ENCODE measurements at places on chromosomes 2 and 18.
A peak's percentile ranks its signal among the peaks of the same experiment; 100 is the strongest.

DNA sequence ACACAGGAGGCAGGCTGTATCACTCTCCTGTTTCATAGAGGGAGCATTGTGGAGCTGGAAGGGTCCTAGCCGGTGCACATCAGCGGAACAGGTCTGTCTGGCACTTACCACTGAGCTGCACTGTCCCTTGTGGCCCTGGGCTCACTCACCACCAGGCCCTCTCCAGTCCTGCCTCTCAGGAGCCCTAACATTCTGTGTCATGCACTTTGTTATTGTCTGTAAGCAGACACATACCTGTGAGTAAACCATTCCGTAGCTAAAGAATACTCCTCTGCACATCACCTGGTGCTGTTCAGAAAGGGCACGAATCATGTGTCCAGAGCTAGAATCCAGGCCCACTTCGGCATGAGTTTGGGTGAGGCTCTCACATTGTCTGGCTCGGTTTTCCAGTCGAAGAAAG lies 93.6 kb downstream of the CRIM1 start:
- no peak for DNase-seq

- no peak for DNase-seq
Measured at GRCh38 chr2:164593959-164594358, 27.3 kb downstream of the GRB14 start.

GRCh38 chr2:231191896-231192872 lies 6.2 kb upstream of the ARMC9 start:
- DNase-seq, result no peak

- DNase-seq, result no peak
Measured at GRCh38 chr2:9757501-9758264, 85.6 kb upstream of the TAF1B start.

- DNase-seq, result no peak
Measured at GRCh38 chr18:61340148-61340547, 6.9 kb downstream of the CDH20 start.

DNA sequence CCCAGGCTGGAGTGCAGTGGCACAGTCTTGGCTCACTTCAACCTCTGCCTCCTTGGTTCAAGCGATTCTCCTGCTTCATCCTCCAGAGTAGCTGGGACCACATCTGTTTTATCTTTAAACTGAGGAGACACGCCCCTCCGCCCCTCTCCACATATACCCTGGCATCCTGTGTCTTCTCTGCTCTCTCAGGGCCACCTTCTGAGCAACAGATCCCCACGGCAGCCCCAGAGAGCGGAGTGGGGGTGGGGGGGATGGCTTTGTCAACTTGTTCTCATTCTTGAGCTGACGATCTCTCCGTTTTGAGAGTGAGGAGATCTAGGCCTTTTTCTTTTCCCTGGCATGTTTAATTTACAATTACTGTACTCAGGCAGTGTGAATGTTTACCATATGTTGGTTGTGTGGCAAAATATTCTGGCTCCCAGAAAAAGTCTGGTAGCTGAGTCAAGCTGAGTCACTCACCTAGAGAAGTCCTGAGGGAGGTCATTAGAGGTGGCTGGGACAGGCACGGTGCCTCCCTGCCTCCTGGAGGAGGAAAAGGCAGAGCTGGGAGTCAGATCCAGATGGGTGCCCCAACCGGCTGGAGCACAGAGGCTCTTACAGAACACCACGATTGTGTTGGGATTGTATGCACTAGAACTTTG lies 19.5 kb upstream of the ID2 start:
- no peak for DNase-seq

DNA sequence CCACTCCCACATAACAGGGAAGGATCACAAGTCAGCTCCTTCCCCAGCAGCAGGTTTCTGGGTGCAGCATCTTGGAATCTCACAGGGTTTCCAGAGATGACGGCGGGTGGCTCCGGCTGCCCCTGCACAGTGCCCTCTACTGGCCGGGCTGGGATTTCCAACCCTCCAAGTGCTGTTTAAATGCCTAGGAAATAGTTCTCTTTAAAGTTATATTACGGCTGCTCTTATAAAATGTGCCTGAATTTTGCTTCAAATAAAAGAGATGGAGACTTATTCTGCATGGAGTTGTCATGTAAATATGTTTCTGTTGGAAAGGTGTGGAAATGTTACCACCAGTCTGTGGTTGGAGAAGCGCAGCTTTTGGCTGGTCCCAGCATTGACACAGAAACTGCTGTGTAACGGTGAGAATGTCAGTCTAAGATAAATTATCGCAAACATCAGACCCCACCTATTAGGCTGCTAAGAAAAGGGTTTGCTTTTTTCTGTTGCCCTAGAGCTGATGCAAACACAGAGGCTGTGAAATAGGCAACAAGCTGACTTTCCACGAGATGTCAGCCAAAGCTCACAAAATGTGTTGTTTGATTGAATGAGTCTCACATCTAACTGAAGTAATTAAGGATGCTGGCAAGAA lies 3.3 kb upstream of the HJURP start:
- peak; percentile 62 for DNase-seq

GRCh38 chr2:233146194-233146593 lies 86.1 kb downstream of the INPP5D start:
- no peak for DNase-seq

DNA sequence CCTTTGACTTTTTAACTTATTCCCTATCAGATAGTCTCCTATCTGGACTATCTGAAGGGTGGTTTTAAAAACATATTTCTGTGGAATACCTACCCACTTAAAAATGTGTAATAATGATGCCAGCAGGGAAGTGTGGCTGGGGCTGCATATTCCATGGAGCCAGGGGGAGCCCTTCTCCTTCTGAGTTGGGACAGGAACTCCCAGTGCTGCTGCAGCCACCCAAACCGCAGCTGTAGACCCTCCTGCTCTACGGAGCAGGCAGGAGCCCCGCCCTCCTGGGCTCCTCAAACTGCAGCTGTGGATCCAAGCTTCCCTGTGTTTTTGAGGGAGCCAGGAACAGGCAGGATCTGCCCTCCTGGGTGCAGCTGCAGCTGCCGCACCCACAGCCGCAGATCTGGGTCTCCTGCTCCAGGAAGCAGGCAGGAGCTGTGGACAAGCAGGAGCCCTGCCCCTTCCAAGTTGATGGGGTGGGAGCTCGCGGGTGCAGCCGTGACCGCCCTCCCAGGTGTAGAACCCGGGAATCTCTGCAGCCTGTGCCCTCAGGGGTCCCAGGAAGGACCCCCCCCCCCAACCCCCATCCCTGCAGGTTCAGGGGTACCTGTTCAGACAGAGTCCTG lies 57.8 kb downstream of the PDK1 start:
- DNase-seq, result no peak

- DNase-seq, result peak; percentile 42
Measured at GRCh38 chr2:143258126-143258892, 129.1 kb downstream of the ARHGAP15 start.

DNA sequence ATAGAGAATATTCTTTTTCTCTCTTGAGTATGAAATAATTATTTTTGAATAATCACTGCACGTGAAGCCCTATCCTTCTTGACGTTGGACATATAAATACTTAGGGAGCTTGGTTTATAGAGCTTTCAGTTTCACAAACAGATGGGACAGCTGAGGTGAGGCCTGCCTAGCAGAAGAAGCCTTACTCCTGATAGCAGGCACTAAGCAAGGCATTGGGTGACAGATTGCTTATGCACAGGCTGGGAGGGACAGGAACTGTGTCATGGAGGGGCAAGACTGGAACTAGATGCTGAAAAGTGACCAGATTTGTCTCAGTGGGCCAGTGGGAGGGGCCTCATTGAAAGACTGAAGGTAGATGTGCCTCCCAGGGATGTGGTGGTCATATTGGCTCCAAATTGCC lies 220.8 kb downstream of the NEDD4L start:
- DNase-seq, result no peak

GRCh38 chr18:65994302-65994701 lies 243.5 kb downstream of the CDH7 start:
- DNase-seq, result no peak

DNA sequence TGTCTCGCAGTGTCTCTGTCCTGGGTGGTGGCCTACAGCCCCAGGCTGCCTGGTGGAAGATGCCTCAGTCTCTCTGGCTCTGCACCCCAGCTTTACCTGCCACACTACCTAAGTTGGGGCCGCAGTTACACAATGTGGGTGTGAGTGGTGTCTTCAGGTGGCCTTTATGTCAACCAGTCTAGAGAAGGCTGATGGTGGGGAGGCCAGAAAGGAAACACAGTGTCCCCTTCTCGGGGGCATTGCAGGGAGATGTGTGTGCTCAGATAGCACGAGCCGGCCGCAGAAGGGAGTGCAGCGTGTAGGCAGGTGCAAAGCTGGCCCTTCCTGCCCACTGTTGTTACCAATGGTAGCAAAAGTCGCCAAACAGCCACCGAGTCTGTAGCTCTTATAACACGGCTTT lies 216.1 kb downstream of the SH3RF3 start:
- no peak for DNase-seq

DNA sequence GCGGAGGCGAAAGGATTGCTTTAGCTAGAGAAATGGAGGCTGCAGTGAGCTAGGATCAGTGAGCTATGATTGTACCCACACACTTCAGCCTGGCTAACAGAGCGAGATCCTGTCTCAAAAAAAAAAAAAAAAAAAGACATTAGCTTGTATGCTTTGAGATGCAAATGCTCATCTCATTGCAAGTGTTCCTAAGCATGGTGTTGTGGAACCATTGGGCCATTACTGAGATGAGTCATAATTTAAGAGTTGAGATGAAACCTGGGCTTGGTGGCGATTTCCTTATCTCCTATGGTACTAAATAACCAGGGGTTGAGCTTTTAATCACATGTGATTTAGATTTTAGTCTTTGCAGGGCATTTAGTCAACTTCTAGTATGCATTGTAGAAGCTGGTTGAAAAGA lies 2.2 kb downstream of the PLEKHA3 start:
- DNase-seq, result no peak

GRCh38 chr2:45675263-45675812 lies 23.9 kb downstream of the PRKCE start:
- DNase-seq, result no peak

GRCh38 chr2:229784791-229785190 lies 70.4 kb upstream of the DNER start:
- DNase-seq, result no peak

- no peak for DNase-seq
Measured at GRCh38 chr2:224924631-224925030, 117.6 kb downstream of the DOCK10 start.

- no peak for DNase-seq
Measured at GRCh38 chr2:42875880-42876279, 83.5 kb upstream of the HAAO start.

- DNase-seq, result no peak
Measured at GRCh38 chr2:101795033-101795432, 97.5 kb downstream of the MAP4K4 start.

DNA sequence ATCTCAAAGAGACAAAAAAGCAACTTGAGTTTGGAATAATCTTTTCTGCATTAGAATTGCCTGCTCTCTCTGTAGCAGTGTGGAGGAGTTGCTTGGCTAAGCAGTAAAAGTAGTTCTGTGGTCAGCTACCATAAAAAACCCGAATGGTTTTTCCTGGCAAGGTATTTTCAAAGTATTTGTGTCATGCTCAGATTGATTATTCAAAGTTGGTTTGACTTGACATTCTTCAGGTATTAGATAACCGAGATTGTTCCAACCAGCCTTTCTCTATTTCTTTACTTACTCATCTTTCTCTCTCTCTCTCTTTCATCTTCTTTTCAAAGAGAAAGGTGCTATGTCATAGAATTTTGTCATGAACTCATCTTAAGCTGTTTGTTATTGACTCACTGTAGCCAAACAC lies 404.9 kb downstream of the CPS1 start:
- DNase-seq, result no peak

GRCh38 chr2:133405252-133405651 lies 163.0 kb downstream of the NCKAP5 start:
- no peak for DNase-seq

DNA sequence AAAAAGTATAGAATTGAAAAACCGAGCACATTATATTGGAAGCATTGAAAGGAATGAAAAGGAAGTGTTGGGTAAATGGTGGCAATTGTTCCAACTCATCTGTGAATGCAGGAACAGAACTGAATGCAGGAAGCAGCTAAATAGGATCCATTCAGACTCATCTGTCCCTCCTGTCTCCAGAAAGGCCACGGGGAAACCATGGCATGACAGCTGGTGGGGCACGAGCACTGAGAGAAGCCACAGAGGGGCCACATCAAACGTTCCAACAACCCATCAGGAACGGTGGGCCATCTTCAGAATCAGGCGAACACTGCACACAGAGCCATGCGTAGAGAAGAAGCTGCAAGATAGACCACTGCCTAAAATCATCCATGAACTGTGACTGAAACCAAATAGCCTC lies 138.5 kb upstream of the SLC35G4 start:
- no peak for DNase-seq

DNA sequence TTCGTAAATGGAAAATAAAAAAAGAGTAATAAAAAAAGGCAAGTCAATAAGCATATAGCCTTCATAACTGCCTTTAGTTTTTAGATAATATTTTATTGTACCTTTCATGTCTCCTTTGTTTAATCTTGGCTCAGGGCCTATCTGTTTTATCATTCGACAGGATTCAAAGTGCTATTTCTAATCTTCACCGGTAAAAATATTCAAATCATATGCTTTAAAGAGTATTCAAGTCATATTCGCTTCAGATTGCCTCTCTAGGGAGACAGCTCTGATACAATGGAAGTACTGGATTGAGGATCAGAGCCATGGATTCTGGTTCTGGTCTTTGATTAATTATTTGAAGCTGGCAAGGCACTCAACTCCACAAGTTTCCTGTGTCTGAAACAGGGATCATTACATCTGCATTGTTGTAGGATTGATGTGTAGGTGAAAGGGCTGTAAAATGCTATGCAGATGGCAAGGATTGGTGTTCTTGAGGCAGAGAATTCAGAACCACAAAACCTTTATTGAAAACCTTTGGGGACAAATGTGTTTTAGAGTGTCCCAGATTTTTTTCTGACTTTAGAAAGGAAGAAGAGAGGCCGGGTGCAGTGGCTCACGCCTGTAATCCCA lies 84.3 kb upstream of the RAPH1 start:
- DNase-seq, result no peak

DNA sequence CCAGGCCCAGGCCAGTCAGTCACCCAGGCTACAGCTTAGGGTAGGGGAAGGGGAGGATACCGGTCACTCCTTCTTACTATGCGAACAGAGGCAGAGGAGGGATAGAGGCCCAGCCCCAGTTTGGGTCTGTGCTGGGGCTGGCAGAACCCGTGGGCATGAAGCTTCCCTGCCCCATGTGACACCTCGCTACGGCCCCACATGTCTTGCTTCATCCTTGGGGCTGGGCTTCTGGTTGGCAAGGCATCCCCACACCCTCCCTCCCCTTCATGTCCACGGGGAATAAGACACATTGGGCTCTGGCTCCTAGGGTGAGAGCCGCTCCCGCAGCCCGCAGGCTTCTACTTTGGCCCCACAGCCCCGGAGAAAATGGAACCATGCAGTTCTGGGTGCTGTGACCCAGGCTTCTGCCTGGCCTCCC lies 32.4 kb downstream of the HS1BP3 start:
- DNase-seq, result no peak

DNA sequence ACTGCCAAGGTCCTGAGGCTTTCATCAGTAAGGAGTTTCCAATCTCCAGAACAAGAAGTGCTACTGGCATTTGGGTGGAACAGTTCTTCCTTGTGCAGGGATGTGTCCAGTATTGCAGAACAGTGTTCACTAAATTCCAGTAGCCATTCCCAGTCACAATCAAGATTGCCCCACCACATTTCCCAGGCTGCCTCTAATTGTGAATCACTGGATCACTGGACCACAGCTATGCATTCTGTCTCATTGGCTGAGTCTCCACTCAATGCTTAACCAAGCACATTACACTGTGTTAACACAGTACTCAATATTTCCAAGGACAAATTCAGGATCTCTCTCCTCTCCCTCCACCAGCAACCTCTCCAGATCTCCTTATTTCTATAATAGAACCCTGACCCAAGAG lies 160.2 kb upstream of the CCDC150 start:
- DNase-seq, result no peak

GRCh38 chr2:62724106-62724505 lies 18.6 kb downstream of the EHBP1 start:
- DNase-seq, result no peak

- DNase-seq, result no peak
Measured at GRCh38 chr2:214807653-214808052, 1.8 kb downstream of the BARD1 start.
